Fibroblast of the conjunctiva (primary cell): ENCODE measurements at places on chromosomes 2 and 18.
A peak's percentile ranks its signal among the peaks of the same experiment; 100 is the strongest.

DNA sequence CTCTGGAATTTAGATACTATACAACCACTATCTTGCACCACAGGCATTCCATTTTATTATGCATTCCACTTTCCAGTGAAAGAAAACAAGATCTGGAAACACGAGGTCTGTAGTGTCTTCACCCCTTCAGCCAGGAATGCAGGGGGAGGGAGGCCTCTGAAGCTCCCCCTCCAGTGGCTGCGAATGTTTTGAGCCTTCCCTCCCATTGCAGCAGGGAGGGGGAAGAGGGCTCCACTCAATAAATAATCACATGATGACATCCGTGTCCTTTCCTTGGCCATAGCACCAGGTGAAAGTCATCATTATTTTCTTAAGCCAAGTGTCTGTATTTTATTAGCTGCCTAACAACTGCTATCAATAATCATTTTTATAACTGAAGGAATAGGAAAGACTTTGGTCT, 38.6 kb downstream of the ALPK2 start:
- DNase-seq: peak; percentile 32

DNA sequence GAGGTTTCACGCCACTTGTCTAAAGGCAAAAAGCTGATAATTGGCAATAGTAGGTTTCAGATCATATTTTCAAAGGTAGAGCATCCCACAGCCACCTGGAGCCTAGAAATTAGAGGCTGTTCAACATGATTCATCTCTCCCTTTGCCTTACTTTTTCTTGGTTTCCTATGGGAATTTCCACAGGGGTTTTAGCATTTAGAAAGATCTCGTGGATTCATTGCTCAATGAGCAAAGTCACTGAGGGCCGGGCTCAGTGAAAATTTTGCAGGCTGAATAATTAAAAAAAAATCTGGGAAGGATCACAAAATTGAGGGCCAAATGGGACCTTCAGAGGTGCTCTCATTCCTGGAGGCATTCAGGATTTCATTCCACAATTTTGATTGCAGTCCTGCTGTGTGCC, 137.1 kb downstream of the VAPA start:
- no peak for DNase-seq

GRCh38 chr18:70273021-70273420, 15.8 kb upstream of the SOCS6 start:
- DNase-seq: no peak

DNA sequence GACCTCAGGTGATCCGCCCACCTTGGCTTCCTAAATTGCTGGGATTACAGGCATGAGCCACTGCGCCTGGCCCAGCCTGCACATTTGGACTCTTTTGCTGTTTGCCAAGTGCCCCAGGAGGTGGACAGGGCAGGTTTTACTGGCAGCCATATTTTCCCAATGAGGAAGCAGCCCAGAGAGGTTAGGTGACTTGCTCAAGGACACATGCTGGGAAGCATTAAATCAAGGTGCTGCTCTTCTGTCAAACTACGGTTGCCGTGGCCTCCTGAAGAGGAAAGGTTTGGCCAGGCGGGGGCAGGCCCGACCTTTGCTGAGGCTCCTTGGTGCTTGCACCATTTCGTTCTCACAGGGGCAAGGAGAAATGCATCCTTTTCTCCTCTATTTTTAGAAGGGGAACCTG, 44.0 kb downstream of the DNMT3A start:
- DNase-seq: no peak

- DNase-seq: no peak
Measured at GRCh38 chr2:217337771-217338170, 477.9 kb upstream of the TNP1 start.

GRCh38 chr2:72916743-72917137, 579 bp upstream of the EMX1 start:
- no peak for DNase-seq

GRCh38 chr2:178219247-178219646, 24.9 kb downstream of the OSBPL6 start:
- no peak for DNase-seq

DNA sequence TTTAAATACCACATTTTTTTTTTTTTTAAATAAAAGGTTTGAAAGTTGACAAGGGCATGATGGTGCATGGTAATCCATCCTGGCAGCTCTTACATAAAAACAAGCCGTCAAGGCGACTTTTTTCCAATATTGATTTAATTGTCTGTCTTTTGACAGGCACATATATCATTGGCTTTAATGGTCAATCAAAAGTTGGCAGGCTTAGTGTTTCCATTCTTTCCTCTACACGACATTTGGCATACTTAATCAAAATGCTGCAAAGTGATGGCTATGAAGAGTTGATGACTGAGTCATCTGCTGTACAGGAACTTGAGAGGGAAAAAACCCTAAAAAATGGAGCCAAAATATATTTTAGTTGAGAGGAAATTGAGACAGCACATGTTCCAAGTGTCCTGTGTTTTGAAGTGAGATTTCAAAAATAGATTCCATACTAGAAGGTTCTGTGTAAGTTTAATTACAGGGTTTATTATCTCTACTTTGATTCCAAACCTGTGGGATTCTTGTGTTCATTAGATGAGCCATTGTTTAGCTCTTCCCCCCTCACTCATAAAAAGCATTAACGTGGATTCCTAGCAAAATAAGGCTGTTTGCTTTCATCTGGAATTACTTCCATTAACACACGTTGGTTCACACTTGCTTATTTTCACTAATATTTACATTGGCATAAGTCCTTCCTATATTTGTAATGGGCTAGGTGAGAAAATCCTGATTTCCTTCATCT, 3.2 kb downstream of the TSHZ1 start:
- DNase-seq: no peak

GRCh38 chr2:72933646-72934151, 16.4 kb downstream of the EMX1 start:
- no peak for DNase-seq
